ENCODE measurements at places on chromosomes 3 and 15.

GRCh38 chr15:58931987-58932588 is 1.4 kb downstream of the SLTM start:
- peak; percentile 60 for DNase-seq

DNA sequence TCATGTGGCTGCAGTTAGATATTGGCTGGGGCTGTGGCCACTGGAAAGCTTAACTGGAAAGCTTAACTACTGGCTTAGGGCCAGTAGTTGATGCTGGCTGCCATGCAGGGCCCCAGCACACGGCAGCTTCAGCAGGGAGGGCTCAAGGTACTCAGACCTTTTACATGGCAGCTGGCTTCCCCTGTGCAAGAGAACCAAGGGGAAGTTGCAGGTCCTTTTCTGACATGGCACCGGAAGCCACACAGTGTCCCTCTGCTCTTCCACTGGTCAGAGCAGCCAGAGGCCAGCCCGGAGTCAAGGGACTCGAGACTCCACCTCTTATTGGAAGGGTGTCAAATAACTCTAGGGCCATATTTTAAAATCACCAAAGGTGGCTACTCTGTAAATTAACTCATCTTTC is 24.5 kb downstream of the CCR9 start:
- DNase-seq, result no peak

DNA sequence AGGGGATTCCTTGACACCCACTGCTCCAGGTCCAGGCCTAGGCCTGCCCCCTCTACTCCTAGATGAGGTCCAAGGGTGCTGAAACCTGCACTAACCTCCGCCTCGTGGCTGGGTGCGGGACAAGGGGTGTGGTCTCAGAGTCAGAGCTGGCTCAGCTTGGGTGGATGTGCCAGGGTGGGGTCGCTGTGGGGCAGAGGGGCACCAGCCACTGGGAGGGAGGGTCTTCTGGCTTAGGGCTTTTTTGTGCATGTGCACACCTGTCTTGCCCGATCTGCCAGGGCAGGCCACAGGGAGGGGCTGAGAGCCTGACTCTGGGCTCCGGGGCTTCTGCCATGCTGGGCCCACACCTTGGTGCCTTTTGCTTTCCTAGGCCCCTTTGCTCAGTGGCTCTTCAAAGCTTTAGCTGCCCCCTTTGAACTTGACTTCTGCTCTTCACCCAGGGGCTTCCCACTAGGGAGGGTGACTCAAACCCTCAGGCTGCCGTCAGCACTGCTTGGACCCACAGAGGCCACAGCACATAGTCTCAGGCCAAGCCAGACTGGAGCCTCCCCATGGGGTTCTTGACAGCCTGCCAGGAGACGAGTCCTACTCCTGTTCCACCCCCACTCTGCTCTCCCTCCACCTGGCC is 73.0 kb downstream of the KLF13 start:
- DNase-seq, result peak; percentile 86

DNA sequence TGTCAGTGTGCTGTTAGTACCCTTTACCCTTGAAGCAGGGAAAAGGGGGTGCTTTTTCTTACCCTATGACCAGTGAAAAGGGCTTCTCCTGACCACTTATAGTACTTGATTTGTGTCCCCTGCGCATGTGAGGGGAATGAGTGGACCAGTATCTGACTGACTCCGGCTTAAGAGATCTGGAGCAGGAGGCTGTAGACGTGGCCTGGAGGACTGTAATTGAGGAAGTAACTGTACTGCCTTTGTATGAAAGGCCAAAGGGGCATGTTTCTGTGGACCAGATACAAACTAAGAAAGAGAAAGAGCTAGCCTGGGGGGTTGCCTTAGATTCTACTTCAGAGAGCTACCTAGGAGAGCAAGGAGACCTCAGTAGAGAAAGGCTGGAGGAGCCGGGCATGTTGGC is 89.9 kb upstream of the TBL1XR1 start:
- DNase-seq, result no peak

DNA sequence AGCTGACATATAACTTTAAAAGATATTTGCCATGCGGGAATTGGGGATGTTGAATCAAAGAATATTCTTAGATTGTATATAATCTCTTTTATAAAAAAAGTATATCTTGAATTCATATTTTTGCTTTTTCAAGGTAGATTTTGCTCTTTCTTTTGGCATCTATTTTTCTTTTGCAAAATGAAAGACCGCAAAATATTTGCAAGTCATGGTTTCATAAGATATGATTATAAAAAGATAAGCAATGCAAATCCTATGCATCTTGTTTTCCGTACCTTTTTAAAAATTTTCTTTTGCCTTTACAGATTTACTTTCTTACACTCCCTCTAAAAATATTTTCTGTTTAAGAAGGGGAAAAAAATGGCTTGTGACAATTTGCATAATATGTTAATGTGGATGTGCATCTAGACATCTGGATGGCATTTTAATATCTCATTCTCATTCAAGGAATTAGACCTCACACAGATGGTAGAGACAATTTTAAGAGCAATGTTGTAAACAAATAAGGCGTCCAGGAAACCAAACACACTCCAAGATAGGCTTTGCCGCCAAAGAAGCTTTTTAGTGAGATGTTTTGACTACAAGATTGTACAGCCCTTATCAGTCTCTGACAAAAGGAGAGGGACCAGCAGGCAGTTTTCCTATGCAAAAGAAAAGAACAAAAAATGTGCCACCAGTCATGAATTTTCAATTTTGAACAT is 371.1 kb downstream of the CHL1 start:
- no peak for DNase-seq

GRCh38 chr3:152937234-152937633 is 102.3 kb downstream of the P2RY1 start:
- DNase-seq, result no peak

- DNase-seq, result peak; percentile 34
Measured at GRCh38 chr3:29649815-29650547, 369.1 kb downstream of the RBMS3 start.

GRCh38 chr3:186772281-186772694 is 11.1 kb upstream of the EIF4A2 start:
- no peak for DNase-seq

DNA sequence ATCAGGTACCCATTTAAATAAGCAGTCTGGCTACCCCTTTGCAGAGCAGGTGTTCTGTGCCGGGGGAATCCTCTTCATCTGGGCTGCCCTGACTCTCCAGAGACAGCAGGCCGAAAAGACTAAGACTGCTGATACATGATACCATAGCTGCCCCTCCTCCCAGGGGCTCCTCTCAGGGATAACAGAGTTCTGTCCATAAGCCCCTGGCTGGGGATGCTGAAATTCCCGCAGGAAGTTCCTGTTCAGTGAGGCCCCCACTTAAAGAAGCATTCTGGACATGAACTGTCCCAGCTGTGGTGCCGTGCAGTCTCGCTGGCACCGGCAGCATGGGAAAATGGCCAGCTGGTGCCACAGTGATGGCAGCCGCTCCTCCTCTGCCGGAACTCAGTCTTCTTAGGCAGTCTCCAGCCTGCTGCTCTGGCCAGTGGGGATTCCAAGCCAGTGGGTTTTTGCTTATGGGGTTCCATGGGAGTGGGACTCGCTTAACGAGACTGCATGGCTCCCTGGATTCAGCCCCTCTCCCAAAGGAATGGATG is 1026.2 kb downstream of the NAALADL2 start:
- no peak for DNase-seq

DNA sequence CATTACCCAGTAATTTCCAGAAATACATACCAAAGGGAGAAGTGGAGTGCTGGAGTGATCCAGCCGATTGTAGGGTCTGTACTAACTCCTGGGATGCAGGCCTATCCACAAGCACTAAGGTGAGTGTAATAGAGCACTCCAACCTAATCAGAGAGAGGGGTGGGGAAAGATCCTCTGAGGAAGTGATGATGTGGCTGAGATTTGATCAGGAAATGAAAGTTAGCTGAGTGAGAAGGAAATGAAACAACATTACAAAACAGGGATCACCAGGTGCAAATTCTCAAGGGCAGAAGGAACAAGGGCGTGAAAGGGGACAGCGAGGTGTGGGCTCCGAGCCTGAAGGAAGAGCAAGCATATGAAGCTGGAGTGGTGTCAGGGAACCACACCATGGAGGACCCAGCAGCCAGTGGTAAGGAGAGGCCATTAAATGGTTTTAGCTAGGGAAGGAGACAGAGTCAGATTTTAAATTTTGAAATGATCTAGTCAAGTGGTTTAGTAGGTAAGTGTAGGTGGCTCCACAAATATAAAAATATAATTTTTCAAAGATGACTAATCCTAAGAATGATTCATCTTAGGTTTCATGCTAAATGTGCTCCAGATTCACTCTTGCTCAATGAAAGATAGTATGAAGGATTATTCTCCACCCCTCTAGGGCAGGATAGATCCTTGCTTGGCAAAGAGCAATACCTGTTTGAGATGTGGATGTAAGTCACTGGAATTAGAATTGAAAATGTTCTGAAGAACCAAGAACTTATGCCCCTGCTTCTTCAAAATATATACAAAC is 348.7 kb downstream of the TBL1XR1 start:
- DNase-seq, result no peak

DNA sequence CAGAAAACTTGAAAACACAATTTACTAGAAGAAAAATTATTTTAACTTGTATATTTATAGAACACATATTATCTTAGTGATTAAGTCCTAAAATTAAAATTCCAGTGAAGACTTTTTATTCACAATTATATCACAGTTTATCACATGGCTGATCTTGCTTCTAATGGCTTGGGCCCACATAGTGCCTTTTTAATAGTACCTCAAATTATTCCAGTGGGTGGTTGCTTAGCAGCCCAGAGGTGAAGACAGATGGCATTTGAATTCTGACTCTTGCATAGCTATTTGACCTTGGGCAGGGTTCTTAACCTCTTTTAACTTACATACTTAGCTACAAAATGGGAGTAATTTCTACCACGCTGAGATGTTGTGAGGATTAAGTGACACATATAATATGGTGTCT is 214.7 kb upstream of the SGO1 start:
- no peak for DNase-seq

DNA sequence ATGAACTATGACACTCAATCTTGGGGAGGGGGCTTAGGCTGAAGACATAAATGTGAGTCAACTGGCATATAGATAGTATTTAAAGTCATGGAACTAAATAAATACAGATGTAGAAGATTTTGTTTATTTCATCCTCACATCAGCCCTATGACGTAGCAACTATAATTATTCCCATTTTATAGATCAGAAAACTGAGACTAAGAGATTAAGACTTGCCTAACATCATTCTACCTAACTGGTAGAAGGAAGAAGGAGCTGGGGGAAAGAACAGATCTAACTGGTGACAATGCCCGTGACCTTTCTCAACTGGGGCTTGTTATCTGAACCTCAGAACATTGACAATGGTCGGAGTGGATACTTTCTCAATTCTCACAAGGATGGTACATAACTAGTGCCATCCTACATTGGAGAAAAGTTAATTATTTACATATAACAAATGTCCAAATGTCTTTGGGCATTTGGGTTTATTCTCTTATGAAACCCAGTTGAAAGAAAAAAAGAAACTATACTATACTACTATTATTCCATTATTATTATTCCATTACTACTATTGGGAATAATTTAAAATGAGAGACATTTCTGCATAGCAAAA is 10.4 kb downstream of the HERC1 start:
- no peak for DNase-seq

DNA sequence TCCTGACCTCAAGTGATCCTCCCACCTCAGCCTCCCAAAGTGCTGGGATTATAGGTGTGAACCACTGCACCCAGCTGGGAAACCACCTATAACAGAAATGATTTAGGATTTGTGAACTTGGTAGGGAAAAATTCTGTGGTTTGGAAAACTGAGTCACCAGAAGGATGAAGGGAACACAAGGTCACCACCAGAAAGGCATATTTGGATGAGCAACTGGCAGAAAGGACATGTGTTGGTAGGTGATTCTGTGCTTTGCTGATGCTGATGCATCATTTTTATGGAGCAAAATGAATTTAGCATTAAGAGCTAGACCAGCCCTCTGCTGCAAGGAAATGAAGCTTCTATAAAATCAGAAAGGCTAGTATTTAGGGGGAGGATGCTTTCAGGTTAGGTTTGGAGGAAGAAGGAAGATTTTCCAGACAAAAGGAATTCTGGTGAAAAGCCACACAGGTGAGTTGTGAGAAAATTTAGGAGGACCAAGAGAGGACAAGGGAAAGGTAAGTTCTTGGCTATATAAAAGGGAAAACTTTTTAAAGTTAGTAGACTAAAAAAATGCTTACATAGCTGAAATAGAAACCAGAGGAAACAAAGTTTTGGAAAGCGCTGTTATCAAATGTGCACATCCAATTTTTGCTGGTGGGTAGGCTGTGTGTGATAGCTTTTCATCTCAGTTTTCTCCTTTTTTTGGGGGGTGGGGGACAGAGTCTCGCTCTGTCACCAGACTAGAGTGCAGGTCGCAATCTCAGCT is 3.6 kb downstream of the PXK start:
- peak; percentile 98 for DNase-seq

DNA sequence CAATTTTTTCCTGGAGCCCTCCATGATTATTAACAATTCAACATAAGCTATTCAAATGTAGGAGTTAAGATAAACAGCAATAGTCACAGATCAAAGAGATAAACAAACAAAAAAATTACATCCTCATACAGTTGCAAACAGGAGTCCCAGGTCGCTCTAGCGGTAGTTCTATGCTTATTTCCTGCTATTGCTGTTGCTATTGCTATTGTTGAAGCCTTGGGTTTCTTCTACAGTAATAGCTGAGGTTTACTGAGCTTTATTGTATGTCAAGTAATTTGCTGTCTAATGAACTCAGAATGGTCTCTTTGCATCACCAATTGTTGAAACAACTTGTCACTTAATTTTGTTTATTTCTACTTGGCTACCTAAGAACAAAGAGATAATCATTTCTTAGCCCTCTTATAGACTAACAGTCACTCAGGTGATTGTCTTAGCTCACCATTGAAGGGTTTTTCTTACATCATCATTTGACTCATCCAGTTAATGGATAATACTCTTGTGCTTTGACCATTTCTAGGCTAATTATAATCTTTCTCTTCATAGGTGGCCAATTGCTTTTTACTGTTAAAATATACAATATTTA is 654.6 kb downstream of the MECOM start:
- no peak for DNase-seq

DNA sequence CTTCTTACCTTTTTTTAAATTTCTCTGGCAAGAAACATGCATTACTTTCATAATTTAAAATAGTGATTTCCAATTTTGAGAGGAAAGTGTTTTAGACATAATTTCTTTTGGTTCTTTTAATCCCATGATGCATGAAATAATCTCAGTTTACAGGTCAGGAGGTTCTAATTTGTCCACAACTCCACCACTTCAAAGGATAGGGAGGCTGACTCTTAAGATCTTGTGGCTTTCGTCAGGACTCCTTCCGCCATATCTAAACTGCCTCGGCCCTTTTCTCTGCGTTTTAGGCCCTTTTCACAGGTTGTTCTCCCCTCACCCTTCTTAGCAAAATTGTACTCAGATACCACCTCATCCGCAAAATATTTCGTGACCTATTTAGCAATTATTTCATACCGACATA is 8.0 kb downstream of the DYNC1LI1 start:
- DNase-seq, result no peak

GRCh38 chr15:40847223-40847961 is 3.5 kb downstream of the SPINT1 start:
- DNase-seq, result no peak
